ENCODE measurements at places on chromosomes 4 and X. TPM values are rescaled to one million over a fixed set of nuclear protein-coding genes. Genes with fewer than 3 reads are reported as not detected.

Gene IQSEC2
- 5.9 TPM for polyA plus RNA-seq

DNA sequence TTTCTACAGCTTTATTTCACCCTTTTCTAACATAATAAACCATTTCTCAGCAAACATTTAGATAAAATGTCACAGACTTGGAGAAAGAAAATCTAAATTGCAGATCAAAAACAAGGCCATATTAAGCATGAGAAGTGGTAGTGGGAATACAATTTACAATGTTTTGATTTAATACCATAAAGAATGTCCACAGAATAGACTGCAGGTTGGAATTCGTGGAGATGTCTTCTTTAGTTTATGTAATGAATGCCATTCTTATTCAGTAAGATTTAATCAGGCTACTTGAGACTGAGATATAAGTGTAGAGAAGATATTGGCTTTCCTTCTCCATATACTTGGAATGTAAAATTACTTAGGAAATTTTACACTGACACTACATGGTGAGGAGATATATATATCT, 91.9 kb upstream of the ZFP42 start:
- no peak overlapping the region for H3K4me3 ChIP-seq
- no peak overlapping the region for H3K27ac ChIP-seq
- DNase-seq: no peak
- no peaks in the 10 kb centered on the region for H3K36me3 ChIP-seq
- no peaks in the 10 kb centered on the region for H3K27me3 ChIP-seq

GRCh38 chr4:113880240-113881028, 99.0 kb downstream of the ARSJ start:
- peaks cover 6% of the 10 kb centered on the region for H3K4me1 ChIP-seq
- H3K27ac ChIP-seq: no peak overlapping the region
- DNase-seq: no peak
- no peaks in the 10 kb centered on the region for H3K36me3 ChIP-seq

- no peak overlapping the region for H3K4me3 ChIP-seq
- peaks cover 38% of the 10 kb centered on the region for H3K4me1 ChIP-seq
- H3K27me3 ChIP-seq: no peaks in the 10 kb centered on the region
- no peak overlapping the region for H3K27ac ChIP-seq
- DNase-seq: no peak
- peaks cover 7% of the 10 kb centered on the region for H3K36me3 ChIP-seq
Observed at GRCh38 chr4:168880811-168881595, 129.1 kb downstream of the CBR4 start.

DNA sequence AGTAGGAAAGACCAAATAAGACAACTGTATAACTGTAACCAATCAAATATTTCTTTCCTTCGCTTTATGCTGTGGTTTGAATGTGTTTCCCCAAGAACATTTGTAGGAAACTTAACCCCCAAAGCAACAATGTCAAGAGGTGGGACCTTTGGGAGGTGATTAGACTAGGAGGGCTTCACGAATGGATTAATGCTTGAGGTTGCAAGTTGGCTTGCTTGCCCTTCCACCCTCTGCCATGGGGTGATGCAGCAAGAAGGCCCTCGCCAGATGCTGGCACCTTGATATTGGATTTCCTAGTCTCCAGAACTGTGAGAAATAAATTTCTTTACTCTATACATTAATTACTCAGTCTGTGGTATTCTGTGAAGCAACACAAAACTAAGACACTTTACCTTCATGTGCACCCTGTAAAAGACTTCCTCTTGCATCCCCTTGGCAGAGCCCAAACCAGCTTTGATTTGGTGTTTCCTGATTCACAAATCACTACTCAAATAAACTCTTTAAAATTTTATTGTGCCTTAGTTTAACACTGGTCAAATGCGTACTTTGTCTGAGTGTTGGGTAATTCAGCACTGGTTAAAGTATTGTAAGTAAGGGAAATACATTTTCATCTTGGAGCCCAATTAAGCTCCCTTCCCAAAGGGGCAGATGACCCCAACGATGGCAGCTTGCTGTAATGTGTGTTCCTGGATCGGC, 59.9 kb downstream of the COQ2 start:
- no peaks in the 10 kb centered on the region for H3K36me3 ChIP-seq
- no peak overlapping the region for H3K27ac ChIP-seq
- no peak for DNase-seq
- no peaks in the 10 kb centered on the region for H3K4me1 ChIP-seq
- H3K4me3 ChIP-seq: no peak overlapping the region

DNA sequence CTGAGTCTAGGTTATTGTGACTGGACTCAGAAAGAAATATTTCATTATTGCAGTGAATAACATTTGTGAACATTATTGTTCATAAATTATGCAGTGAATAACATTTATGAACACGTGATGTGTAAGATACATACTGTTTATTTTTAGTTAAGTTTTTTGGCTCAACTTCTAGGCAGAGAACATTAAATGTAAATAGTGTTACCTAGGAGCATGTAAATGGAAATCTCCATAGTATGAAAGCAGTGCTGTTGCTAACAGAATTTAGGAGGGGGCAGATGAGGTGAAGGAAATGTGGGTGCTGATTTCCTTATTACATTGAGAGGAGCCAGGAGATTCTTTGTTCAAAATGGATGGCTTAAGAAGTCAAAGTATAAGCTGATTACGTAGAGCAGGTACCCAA, 45.0 kb downstream of the HTT start:
- no peaks in the 10 kb centered on the region for H3K27me3 ChIP-seq
- DNase-seq: no peak
- no peak overlapping the region for H3K27ac ChIP-seq
- H3K4me3 ChIP-seq: no peak overlapping the region
- H3K36me3 ChIP-seq: peaks cover 17% of the 10 kb centered on the region

Gene ZNF330
- polyA plus RNA-seq: 73.4 TPM

GRCh38 chrX:151153086-151153485, 23.3 kb upstream of the GPR50 start:
- peak; percentile 13 for DNase-seq
- H3K27me3 ChIP-seq: no peaks in the 10 kb centered on the region
- H3K27ac ChIP-seq: no peak overlapping the region
- H3K36me3 ChIP-seq: no peaks in the 10 kb centered on the region
- no peak overlapping the region for H3K4me3 ChIP-seq

Gene NDST3
- polyA plus RNA-seq: 0.12 TPM

DNA sequence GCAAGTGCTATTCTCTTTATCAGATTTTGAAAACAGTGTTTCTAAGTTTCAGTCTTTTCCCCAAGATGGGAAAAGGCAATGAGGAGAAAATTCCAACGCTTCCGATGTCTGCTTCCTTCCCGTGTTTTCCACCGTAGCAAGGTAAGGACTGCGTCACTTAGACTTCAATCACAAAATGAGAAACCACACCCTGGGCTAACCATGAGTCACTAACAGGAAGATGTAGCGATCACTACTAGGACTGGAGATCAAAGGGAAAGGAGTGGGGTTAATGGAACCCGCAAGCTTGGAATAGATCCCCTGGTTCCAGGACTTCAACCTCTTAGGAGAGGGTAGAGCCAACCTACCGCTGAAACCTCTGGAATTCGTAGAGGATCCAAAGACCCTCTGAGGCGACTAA, 250.7 kb upstream of the ZFP42 start:
- no peaks in the 10 kb centered on the region for H3K27me3 ChIP-seq
- no peak overlapping the region for H3K27ac ChIP-seq
- no peak overlapping the region for H3K4me3 ChIP-seq
- H3K4me1 ChIP-seq: no peaks in the 10 kb centered on the region
- H3K36me3 ChIP-seq: no peaks in the 10 kb centered on the region

Gene UGT2B7
- polyA plus RNA-seq: not detected

DNA sequence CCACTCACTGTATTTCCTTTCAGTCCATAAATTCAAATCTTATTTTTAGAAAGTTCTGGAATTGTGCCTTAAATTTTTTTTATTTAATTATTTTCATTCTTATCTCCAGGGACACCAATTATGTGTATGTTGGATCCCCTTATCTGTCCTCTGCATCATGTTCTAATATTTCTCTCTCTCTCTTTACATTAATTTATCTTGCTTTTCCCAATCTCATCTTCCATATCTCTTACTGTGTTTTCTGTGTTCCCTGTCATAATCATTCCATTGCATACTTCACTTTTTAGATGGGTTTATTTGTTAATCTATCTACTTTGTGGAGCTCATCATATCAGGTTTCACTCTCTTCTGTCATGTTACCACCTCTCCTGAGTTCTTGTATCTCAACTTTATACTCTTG, 37.4 kb downstream of the PPP2R2C start:
- DNase-seq: no peak
- H3K27ac ChIP-seq: no peak overlapping the region
- no peaks in the 10 kb centered on the region for H3K27me3 ChIP-seq
- H3K4me3 ChIP-seq: no peak overlapping the region

Gene PLXNA3
- 18.4 TPM for polyA plus RNA-seq

DNA sequence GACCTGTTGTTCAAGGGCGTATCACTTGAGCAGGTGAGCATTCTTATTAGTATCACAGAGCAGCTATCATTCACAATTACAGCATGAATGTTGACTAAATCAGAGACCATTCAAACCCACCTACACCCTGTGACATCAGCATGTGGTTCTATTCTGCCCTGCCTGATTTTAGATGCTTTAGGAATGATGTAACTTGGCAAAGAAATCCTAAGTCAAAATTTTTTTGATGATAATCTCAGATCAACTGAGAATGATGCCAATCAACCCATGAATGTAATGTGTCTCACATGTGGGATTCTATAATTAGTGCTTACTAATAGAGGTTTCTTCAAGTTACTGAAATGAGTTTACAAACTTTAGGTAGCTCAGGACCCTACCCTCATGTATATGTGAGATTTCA, 13.4 kb upstream of the CHIC2 start:
- no peaks in the 10 kb centered on the region for H3K36me3 ChIP-seq
- H3K27ac ChIP-seq: peak overlapping the region; percentile 62
- no peak overlapping the region for H3K4me3 ChIP-seq
- peaks cover 25% of the 10 kb centered on the region for H3K4me1 ChIP-seq
- H3K27me3 ChIP-seq: no peaks in the 10 kb centered on the region
- DNase-seq: peak; percentile 76
